ENCODE measurements at places on chromosomes 3 and 15.

DNA sequence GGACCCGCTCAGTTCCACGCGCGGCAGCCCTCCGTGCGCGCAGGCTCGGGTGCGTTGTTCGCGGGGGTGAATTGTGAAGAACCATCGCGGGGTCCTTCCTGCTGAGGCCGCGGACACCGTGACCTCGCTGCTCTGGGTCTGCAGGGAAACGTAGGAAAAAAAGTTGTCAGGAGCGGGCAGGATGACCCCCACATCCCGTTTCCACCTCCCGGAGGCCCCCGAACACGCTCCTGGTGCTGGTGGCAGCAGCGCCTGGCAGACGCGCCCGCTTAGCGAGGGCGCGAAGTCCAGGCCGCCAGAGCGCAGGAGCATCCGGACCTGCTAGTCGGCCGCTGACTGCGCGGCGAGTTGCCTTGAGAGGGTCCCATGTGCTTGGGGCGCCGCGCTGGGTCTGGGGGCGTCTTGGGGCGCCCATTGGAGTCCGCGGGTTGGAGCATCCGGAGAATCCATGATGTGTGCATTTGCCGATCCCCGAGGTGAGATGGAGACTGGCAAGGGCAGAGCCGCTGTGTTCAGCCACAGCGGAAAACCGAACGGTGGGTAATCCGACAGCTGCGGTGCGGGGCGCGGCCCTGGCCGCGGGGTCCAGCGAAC is 520 bp downstream of the GREM1 start:
- DNase-seq, result no peak

DNA sequence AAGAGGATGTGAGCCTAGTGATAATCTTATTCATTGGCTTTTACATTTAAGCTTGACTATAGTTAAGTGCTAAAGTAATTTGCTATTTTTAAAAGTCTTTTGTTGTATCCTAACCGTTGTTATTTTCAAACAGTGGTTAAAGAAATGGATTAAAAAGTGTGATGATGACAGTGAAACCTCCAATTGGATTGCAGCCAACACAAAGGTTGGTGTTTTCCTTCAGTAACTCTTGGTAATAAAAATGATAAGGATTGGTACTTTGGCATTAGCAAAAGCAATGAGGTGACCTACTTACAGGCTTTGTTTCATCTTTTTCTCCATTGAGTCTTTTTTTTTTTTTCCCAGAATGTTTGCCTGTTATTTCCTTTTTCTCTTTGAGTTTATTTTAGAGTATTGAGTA is 87.5 kb upstream of the GOLGA6B start:
- no peak for DNase-seq

GRCh38 chr3:135762188-135762856 is 203.2 kb upstream of the PPP2R3A start:
- DNase-seq, result no peak

DNA sequence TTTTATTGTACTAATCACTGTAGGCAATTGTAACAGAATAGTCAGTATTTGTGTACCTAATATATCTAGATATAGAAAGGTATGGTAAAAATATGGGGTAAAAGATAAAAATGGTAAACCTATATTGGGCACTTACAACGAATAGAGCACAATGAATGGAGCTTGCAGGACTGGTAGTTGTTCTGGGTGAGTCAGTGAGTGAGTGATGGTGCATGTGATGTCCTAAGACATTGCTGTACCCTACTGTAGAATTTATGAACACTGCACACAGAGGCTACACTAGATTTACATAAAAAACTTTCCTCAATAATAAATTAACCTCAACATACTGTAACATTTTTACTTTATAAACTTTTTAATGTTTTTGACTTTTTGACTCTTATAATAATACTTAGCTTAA is 274.3 kb upstream of the PPP2R3A start:
- DNase-seq, result no peak

- DNase-seq, result no peak
These were observed 148.0 kb upstream of the TBL1XR1 start for GRCh38 chr3:177345049-177345972.

- no peak for DNase-seq
These were observed 13.6 kb upstream of the CSRNP1 start for GRCh38 chr3:39166932-39167532.

GRCh38 chr15:101580431-101580830 is 71.8 kb downstream of the TM2D3 start:
- no peak for DNase-seq

DNA sequence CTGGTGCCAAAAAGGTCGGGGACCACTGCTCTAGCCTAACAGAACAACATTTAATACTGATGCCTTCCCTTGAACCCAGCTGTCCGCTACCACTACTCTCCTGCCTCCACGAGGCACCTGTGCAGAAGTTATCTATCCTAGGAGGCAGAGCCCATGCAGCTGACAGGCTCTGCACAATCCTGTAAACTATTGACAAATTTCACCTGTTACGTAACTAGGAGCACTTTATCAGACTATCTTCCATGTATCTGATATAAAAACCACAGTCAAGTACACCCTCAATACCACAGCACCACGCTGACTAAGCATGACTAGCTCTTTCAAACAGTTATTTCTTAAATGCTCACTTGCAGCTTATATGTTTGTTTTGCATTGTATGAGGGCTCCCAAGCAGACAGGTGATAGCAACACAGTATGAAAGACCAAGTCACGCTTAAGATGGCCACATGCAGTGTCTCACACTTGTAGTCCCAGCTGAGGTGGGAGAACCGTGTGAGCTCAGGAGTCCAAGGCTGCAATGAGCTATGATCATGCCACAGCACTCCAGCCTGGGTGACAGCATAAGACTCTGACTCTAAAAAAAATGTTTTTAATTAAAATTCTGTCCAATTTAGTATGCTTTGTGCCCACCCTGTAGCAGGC is 4.5 kb upstream of the IL17RC start:
- DNase-seq, result peak; percentile 21

DNA sequence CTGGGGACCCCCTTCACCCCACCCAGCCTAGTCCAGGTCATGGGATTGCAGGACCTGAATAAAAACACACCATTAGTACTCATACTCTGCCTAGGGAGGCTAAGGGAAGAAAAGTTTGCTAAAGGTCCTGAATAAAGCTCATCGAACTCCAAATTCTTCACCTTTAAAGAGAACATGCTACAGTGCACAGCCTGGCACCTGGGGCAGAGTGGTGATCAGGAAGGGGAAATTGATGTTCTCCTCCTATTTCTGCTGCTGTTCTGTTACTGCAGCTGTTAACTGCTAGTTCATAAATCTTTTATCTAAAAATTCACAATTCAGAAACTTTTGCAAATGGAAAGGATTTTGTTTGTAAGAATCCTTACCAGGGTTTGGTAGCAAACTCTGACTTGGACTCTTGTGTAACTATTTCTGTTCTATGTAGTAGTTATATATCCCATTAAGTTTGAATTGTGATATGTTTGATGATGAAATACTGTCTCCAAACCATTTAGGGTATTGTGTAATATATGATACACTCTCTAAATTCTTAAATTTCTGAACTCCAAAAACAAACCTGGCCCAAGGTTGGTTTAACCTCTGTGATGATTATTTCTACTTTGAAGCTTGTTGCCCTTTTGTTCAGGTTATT is 27.9 kb downstream of the MCTP2 start:
- no peak for DNase-seq

DNA sequence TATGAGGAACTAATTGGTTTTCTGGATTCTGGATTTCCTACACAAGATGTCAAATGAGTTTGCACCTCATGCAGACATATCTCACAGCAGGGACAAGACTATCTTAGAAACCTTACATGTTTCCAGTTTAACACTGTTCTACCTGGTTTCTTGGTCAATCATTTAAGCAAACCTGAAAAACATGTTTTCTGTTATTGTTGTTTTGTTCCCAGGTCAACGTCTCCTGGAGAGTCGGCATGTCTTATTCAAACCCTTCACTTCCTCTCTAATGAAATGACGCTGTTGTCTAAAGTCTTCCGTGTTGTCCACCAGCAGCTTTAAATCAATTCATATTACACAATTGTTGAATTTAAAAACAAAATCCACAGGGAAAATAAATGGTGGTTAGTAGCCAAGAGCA is 150.9 kb downstream of the CNTN3 start:
- no peak for DNase-seq

GRCh38 chr3:4846543-4846942 is 132.7 kb upstream of the BHLHE40 start:
- DNase-seq, result no peak

GRCh38 chr15:84960391-84961113 is 21.1 kb upstream of the PDE8A start:
- no peak for DNase-seq

DNA sequence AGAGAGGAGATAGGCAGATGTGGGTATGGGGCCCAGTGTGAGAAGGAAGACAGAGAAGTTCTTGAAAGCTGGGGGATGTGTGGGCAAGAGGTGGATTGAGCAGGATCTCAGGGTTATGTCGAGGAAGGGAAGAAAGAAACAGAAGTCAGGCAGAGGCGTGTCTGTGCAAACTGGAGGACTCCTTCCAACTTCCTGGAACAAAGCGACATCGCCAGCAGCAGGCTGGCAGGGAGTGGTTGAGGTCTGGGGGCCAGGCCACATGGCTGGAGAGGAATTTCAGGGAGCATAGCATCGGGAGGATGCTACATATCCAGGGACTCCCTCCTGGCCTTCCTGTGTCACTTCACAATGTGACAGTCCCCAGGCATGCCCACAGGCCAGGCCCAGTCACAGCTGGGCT is 42.9 kb upstream of the MYZAP start:
- DNase-seq, result no peak

- no peak for DNase-seq
These were observed 2.1 kb downstream of the UBA5 start for GRCh38 chr3:132662212-132662611.

- DNase-seq, result no peak
These were observed 157.3 kb upstream of the CGNL1 start for GRCh38 chr15:57218826-57219576.

DNA sequence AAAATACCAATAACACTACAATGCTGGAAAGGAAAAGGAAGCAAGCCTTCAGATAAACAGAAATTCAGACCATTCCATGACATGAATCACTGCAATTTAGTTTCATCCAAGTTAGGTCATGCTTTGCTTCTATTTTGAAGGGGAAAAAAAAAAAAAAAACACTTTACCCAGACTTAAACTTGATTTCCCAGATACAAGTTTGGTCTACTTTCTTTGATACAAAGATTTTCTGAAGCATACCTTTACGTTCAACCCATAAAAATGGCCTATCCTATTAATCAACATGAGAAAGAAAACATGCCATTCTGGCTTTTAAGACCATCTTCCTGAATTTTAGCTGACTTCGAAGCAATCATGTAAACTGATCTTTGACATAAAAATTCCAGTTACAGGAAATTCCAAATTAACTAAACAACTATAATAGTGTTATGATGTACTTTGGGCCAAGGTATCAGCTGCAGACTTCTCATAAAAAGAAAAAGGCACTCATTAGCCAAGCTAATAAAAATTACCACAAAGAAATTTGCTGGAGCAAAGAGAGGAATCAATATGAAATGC is 12.6 kb downstream of the OSBPL10 start:
- DNase-seq, result no peak

DNA sequence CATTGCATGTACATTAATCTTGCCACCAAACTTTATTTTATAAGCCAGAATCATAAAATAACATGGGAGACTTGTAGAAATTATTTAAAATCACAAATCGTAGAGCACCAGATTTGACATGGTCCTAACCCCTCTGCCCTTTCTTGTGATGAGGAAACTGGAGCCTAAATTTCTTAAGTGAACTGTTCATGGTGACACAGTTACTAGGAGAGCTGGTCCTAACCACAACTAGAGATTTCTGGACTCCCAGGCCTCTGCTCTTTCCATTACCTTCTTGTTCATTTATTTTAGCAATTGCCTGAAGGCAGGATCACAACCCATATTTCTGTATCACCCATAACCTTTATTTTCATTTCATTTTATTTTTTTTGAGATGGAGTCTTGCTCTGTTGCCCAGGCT is 352.5 kb downstream of the LPP start:
- DNase-seq, result no peak

GRCh38 chr3:27105904-27106303 is 263.3 kb downstream of the NEK10 start:
- DNase-seq, result no peak

DNA sequence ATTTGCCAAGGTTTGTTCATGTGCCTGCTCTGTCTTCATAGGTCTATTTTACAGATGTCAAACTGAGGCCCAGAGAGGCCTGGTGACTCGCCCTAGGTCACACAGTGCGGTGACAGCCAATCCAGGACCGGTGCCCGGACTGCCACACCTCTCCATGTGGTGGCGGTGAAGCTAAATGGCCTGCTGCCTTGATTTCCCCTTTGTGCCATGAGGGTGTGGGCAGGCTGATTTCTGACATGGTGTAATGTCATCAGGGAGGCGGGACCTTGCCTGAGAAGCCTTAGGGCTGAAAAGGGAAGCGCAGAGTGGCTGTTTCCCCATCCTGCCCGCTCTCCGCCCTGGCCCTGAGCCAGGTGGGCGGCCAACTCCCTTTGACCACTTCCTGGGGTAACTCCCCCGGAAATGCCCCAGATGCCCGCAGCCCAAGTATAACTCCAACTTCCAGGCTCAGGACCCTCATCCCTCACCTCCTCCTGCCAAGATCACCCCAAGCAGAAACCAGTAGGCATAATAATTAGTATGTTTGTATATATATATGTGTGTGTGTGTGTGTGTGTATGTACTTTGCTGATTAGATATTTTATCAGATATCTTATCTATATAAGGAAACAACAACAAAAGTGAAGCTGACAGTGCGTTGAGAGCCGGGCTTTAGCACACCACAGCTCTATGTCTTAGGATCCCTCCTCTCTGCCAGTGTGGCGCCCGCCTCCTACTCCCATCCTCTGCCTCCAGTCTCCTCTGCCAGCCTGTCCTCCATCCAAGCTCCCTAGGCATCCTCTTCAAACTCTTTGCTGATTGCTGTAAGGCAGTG is 63.9 kb downstream of the IQSEC1 start:
- no peak for DNase-seq

DNA sequence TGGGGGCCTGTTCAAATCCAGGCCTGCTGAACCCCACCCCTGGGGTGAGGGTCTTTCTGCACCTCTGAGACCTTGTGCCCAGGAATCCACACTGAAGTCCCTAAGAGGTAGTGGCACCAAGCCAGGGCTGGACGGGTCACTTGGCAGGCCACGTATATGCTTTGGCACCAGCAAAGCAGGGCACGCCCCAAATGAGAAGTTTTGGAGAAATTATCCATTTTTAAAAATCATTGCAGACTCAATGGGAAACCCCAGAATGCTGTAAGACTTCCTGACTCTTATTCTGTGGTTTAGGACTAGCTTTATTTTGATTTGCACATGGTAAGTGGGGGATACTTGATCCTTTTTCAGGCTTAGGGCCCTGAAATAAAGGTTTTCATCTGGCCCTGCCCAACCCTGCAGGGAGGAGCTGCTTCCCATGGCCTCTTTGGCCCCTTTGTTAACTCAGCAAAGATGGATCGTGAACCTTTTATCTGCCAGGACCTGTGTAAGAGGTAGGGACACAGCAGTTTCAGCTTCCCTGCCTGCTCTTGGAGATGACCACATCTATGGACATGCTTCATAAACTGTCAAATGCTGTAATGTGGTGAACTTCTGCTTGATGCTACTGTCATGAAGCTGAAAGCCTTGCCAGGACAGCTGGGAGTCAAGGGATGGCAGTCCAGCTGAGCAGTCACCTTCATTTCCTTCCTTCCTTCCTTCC is 88.0 kb downstream of the HMG20A start:
- peak; percentile 5 for DNase-seq

GRCh38 chr15:72785432-72785831 is 1.9 kb upstream of the ADPGK start:
- no peak for DNase-seq

- DNase-seq, result no peak
These were observed 46.6 kb downstream of the TYRO3 start for GRCh38 chr15:41605566-41605965.
